ENCODE measurements at places on chromosomes 7 and 10.

DNA sequence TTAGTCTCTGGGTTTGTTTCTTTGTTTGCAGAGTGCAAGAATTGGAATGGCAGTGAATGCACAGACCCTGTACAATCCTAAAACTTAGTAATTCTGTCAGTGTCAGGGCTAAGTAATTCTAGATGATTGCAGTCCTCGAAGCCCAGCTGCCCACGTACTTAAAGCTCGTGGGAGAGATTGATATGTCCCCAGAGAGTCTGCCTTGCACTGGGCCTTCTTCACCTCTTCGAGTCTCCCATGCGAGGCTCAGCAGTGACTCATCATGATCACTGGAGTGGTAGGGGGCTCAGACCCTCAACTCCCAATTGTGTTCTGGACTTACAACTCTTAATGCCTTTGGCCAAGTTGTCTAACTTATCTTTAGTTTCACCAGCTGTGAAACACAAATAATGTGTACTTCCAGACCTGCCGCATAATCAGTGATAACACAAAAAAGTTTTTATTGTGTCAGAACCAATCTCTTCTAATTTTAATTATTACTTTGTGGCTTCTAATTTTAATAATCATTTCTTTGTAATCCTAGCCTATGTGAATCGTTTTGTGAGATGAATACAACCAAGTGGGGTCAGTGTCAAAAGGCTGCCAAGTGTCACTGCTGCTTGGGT lies 345.6 kb upstream of the LRGUK start:
- H3K27me3 ChIP-seq: no peaks in the 10 kb centered on the region
- H3K27ac ChIP-seq: no peak overlapping the region
- no peaks in the 10 kb centered on the region for H3K36me3 ChIP-seq
- no peaks in the 10 kb centered on the region for H3K4me1 ChIP-seq

DNA sequence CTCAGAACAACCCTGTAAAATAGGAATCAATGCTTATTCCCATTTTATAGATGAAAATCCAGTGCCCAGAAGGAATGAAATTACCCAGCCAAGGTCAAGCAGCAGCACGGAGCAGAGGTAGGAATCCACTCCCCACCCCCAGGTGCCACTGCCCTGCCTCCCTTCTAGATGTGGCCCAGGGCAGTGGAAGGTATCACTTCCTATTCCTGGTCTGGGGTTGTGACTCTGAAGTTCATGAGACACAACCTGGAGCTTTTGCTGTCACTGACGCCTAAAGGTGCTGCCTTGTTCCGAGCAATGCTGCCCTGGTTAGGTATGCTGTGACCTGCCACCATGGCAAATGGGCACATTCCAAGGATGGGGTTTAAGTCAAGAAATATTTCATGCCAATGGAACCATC lies 53.6 kb downstream of the PIK3AP1 start:
- no peak for DNase-seq
- no peaks in the 10 kb centered on the region for H3K4me1 ChIP-seq
- H3K27ac ChIP-seq: no peak overlapping the region
- H3K27me3 ChIP-seq: no peaks in the 10 kb centered on the region
- H3K36me3 ChIP-seq: no peaks in the 10 kb centered on the region

DNA sequence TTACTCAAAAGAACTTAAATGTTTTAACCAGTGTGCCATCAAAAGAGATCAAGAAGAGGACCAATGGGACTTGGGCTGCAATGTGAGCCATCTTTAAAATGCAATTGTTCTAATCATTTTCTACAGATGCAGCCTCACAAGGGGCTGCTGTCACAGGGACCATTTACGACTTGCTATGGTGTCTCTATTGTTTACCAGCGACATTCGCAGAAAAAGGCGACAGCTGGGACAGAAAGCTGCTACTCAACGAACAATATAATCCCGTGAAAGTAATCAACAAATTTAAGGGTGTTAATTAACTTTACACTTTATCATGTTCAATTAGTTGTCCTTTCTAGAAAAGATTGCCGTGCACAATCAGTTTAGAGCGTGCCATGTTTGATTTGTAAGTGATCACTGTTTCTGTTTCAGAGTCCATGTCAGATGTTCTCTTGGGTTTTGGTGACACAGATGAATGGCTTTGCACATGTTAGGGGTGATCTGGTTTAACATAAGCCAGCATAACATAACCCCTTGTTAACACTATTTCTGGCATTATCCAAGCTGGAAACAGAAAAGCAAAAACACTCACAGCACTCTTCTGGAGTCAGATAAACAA lies 110.8 kb downstream of the HIBADH start:
- no peak overlapping the region for H3K27ac ChIP-seq
- no peaks in the 10 kb centered on the region for H3K36me3 ChIP-seq
- no peak overlapping the region for H3K4me3 ChIP-seq
- H3K4me1 ChIP-seq: no peaks in the 10 kb centered on the region
- no peak for DNase-seq
- no peaks in the 10 kb centered on the region for H3K27me3 ChIP-seq

DNA sequence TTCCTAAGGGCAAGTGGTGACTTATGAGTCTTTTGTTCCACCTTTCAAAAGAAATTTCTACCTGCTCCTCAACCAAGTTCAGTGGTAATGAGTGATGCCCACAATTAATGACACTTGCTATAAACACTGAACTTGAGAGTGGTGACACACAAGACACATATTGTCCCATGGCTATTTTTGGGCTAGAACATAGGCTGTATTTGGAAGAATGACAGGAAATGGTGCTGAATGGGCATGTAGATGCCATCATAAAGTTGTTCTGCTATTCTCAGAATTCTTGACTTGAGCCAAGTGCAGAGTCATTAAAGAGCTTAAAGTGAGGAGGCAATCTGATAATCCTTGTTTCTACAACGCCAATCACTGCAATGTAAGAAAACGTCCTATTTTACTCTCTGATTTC lies 313.3 kb downstream of the AGMO start:
- H3K27me3 ChIP-seq: no peaks in the 10 kb centered on the region
- H3K4me1 ChIP-seq: no peaks in the 10 kb centered on the region
- no peaks in the 10 kb centered on the region for H3K36me3 ChIP-seq
- H3K27ac ChIP-seq: no peak overlapping the region
- DNase-seq: no peak

DNA sequence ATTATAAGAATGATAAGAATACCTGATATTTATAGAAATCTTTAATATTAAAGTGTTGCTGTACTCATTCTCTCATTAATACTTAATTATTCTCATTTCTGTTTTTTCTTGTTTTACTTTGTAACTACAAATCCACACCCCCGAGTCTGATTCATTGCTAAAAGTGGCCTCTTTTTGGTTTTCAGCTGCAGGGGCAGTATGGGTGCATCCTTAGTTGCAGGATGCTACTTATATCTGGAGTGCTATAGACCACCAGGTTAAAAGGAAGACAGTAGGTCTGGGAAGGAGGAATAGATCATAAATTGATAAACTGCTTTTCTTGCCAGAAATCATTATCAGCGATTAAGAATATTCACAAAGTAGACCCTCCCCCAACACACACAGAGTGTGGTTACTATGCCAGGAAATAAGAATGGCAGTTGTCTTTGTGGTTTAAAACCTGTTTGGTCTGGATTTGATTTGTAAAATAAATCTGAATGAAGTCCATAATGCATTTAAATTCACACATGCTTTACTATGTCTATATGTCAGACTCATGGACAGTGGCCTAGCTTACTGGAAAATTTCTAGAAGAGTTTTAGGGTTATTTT lies 96.5 kb downstream of the NRF1 start:
- no peak for DNase-seq
- no peaks in the 10 kb centered on the region for H3K4me1 ChIP-seq
- peaks cover 48% of the 10 kb centered on the region for H3K36me3 ChIP-seq
- H3K27ac ChIP-seq: no peak overlapping the region

DNA sequence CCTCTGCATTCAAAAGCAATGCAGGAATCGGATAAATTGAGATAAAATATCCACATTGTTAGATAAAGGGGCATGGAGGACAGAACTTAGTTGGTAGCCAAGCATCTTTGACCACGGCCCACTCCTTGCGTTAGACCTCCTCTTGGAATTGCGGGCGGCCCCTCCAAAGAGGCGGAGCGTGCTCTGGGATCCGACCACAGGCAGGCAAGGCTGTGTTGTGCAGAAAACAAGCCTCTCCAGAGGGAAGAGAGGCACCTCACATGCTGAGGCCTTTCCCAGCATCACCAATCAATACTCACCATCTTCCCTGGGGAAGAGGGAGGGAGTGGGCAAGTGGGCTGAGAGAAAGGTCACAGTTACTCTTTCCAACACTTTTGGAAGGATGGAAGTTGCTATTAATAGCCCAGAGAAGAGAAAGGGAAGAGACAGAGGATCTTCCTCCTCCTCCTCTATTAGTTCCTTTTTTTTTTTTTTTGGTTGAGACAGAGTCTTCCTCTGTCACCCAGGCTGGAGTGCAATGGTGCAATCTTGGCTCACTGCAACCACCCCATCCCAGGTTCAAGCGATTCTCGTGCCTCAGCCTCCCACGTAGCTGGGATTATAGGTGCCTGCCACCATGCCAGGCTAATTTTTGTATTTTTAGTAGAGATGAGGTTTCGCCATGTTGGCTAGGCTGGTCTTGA lies 49.7 kb upstream of the NRF1 start:
- no peaks in the 10 kb centered on the region for H3K4me1 ChIP-seq
- no peak overlapping the region for H3K27ac ChIP-seq
- H3K27me3 ChIP-seq: no peaks in the 10 kb centered on the region
- no peak for DNase-seq
- no peak overlapping the region for H3K4me3 ChIP-seq
